ENCODE measurements at places on chromosomes 12 and 14.

- DNase-seq: no peak
Measured at GRCh38 chr12:65355461-65355860, 77.0 kb downstream of the MSRB3 start.

DNA sequence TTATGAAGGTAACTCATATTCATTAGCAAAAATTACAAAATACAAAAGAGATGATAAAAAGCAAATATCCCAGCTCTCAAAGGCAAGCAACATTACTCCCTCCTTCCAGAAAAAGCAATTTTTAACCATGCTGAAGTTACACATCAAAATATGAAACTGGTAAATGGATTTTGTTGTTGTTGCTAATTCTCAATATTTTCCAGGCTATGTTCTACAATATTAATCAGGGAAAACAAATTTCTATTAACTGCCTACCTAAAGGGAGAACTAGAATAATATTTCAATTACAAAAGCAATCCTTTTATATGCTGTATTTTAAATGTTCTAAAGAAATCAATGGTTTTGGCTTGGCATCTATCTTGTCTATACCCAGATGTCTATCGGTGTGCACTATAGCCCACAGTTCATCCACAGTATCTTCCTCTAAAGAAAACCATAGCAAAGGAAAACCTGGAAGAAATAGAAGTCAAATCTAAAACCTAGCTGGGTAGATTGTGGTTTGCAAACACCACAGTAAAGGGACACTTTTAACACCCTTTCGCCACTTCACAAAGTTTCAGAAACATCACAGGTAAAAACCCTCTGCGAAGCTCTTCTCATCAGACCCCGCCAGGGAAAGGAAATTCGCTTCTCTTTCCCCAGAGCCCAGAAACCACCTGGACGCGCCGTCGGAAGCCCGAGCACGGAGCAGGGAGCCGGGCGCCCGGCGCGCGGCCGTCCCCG lies 32.0 kb downstream of the TC2N start:
- DNase-seq: no peak

GRCh38 chr14:71970272-71970671 lies 38.0 kb downstream of the RGS6 start:
- DNase-seq: no peak

- no peak for DNase-seq
Measured at GRCh38 chr14:77022236-77022852, 6.2 kb downstream of the IRF2BPL start.

GRCh38 chr12:24754690-24755638 lies 193.9 kb downstream of the BCAT1 start:
- peak; percentile 19 for DNase-seq

GRCh38 chr12:66753810-66754209 lies 74.9 kb upstream of the GRIP1 start:
- DNase-seq: no peak

GRCh38 chr14:34536951-34537676 lies 2.4 kb downstream of the EAPP start:
- no peak for DNase-seq

DNA sequence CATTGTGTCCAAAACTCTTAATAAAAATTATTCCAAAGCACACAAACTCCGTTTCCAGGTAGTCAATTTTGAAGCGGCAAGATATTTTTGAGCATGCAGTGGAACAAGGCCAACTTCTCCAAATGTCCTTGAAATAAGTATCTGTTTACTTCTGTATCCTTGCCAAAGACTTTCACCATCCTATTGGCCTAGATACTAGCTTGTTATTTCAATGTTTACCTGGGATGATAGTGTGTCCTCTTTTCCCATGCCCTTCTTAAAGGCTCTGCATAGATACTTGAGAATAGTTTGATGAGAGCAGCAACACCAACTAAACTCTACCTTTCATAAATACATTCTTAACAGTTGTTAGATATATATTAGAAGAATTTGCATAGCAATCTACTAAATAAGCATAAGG lies 160.9 kb downstream of the KCNC2 start:
- no peak for DNase-seq

DNA sequence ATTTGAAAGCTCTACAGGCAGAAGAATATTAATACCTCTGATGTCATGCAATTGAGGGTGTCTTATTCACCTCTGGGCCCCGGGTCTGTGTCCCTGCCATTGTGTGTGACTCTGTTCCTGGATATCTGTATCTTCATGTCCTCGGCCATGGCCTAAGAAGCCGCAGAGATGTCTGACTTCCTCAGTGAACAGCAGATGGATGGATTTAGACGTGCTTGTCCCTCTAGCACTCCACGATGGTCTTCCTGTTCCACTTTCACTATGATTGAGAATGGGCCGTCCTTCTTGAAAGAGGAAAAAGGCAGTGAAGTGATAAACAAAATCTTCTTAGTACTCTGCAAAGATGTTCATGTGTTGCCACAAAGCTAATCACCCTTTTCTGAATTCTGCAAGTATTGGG lies 217.4 kb downstream of the SLC41A2 start:
- DNase-seq: peak; percentile 47

GRCh38 chr14:70064136-70064865 lies 124.5 kb downstream of the SLC8A3 start:
- DNase-seq: no peak

- DNase-seq: no peak
Measured at GRCh38 chr14:74531467-74531866, 37.9 kb downstream of the ISCA2 start.

DNA sequence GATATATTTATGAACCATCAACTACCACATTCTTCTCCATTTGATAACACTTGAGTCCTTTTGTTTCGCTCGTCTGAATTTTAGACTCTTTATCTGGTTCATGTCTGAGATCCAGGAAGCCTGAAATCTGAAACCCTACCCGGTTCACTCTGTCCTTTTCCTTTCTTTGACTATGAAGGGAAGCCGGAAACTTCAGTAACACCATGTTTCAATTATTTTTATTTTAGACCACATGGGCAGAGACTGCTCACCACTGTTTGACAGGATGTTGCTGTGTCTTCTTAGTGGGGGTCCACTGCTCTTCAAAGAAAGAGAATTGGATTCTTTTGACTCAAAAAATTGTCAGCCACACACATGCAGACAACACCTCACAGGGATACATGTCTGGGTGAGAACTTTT lies 331.9 kb upstream of the FLRT2 start:
- DNase-seq: no peak

DNA sequence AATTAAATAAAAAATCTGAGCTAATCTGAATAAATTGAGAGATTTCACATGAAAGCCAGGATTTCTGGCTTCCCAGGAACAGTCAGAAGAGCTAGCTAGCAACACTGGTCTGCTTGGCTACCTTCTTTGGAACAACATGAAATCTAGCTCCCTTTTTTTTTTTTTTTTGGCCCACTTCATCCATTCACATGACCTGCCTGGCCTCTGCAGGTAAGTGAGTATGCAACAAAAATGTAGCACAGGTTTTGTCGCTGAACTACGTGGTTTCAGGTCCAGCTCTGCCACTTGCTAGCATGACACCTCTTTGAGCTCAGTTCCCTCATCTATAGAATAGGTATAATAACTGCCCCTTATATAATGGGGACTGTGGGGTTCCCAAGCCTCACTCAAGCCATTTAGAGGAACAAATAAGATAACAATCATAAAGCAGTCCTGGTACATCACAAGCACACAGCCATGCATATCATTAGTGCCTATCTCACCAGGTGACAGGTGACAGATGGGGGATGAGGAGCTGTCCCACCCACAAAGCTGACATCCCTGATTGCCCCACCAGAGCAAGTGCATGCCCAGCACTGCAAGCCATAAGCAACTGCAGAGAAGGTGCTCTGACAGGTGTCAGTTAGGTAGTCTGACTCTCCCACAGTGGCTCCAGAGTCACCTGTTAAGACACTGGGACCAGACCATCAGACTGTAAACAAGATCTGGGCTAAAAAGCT lies 25.6 kb downstream of the PXN start:
- no peak for DNase-seq

- no peak for DNase-seq
Measured at GRCh38 chr12:26939953-26940352, 1.7 kb downstream of the FGFR1OP2 start.

DNA sequence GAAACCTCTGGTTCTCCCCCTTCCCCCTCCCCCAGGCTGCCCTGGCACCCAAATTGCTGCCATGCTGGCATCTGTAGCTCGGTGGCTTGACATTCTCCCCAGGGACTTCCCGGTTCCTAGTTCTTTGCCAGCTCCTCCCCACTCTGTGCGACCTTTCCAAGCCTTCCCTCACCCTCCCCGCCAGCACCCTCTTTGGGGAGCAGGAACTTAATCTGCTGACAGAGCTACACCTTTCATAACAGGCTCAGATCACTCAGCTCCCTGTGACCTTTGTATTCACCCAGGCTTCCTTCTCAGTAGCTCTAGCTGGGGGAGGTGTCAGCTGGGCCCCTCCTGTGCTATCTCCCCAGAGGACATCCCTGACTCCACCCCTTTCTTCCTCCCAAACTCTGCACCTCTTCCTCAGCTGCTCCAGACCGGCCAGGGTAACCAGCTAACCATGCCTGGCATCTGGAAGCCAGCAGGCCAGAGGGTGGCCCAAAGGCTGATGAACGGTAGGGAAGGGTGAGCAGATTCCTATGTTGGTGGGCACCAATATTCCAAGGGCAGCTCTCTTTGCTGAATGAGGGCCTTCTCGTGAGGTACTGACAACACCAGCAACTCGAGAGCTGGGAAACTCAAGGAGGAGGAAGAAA lies 1.8 kb upstream of the COX14 start:
- DNase-seq: no peak

- DNase-seq: no peak
Measured at GRCh38 chr14:21780429-21781084, 106.9 kb upstream of the OR4E1 start.

- DNase-seq: no peak
Measured at GRCh38 chr14:58488550-58488949, 61.0 kb downstream of the KIAA0586 start.

- no peak for DNase-seq
Measured at GRCh38 chr12:18141048-18141982, 51.3 kb upstream of the RERGL start.

DNA sequence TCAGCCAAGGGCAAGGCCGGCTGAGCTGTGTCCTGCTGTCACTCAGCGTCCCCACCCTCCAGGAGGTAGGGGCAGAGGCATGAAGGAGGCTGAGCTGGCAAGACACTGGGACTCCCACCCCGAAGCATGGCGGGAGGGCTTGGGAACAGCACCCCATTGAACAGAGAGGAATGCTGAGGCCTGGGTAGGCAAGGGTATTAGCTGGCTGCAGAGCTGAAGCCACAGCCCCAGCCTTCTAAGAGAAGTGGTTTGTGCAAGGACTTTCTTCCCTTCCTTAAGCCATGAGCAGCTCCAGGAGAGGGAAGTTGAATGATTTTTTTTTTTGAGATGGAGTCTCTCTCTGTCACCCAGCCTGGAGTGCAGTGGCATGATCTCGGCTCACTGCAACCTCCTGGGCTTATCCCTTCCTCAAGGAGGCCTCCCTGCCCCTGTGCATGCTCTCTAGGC lies 6.6 kb upstream of the CFAP73 start:
- no peak for DNase-seq

GRCh38 chr14:30330445-30330844 lies 228.5 kb upstream of the G2E3 start:
- no peak for DNase-seq

- no peak for DNase-seq
Measured at GRCh38 chr14:52355016-52355431, 40.9 kb downstream of the PTGER2 start.

DNA sequence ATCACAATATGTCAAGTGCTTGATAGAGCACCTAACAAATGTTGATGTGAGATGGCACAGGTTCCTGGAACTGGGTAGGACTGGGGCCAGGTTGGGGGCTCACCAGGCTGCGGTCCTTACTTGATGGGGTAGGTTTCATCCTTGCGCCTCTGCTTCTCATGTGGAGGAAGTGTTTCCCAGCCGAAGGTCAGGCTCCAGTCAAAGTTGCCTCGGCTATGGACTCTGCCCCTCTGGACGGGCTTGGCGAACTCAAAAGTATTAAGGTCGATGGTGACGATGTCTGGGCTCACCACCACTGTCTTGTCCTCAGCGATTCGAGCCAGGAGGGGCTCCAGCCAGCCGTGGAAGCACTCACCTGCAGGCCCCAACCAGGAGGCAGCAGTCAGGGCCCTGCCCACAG lies 17.5 kb upstream of the CELA1 start:
- no peak for DNase-seq

DNA sequence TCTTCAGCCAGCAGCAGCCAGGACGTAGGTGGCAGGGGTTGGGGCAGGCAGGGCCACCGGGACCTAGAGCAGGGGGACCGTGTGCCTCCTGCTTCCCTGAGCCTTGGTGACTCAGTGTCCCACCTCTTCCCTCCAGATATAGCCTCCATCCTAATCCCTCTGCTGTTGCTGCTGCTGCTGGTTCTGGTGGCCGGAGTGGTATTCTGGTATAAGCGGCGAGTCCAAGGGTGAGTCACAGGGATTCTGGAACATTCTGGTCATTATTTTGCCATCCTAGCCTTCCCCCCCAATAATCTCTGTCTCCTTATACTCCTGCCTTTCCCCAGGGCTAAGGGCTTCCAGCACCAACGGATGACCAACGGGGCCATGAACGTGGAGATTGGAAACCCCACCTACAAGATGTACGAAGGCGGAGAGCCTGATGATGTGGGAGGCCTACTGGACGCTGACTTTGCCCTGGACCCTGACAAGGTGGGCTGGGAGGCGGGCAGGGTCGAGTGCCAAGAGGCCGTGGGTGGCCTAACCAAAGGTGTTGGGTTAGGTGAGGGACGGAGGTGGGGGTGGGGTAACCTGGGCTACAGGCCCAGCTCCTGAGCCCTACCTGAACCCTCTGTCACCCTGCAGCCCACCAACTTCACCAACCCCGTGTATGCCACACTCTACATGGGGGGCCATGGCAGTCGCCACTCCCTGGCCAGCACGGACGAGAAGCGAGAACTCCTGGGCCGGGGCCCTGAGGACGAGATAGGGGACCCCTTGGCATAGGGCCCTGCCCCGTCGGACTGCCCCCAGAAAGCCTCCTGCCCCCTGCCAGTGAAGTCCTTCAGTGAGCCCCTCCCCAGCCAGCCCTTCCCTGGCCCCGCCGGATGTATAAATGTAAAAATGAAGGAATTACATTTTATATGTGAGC lies 4.5 kb upstream of the NXPH4 start:
- no peak for DNase-seq

- DNase-seq: peak; percentile 79
Measured at GRCh38 chr14:21106498-21107282, 5.8 kb downstream of the TMEM253 start.

- no peak for DNase-seq
Measured at GRCh38 chr12:94329366-94329765, 130.3 kb downstream of the CEP83 start.

- DNase-seq: no peak
Measured at GRCh38 chr12:981176-981828, 9.7 kb upstream of the ERC1 start.

GRCh38 chr12:108967869-108968540 lies 52.9 kb downstream of the SVOP start:
- DNase-seq: no peak

DNA sequence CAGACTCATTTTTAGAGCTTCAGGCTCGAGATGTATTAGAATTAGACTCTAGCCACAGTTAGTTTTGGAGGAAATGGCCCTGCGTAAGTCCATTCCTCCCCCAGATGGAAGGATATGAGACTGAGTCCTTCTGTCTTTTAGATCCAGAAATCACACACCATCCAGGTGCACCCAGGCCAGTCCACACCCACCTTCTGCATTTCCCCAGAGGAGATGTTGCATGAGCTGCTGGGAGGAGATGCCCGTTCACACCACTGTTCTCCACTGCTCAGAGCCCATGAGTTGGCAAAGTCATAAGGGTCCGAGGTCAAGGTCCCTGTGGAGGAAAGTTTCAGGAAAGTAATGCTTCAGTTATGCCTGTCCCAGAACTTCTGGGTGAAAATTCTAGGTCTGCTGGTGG lies 29.2 kb downstream of the VWF start:
- no peak for DNase-seq

- DNase-seq: peak; percentile 28
Measured at GRCh38 chr12:46342562-46343033, 30.0 kb downstream of the SLC38A2 start.

- no peak for DNase-seq
Measured at GRCh38 chr12:26566675-26567074, 266.3 kb downstream of the ITPR2 start.
